ENCODE measurements at places on chromosomes 7 and 10.

- DNase-seq: no peak
Observed at GRCh38 chr7:128755075-128755818, 16.1 kb downstream of the CALU start.

DNA sequence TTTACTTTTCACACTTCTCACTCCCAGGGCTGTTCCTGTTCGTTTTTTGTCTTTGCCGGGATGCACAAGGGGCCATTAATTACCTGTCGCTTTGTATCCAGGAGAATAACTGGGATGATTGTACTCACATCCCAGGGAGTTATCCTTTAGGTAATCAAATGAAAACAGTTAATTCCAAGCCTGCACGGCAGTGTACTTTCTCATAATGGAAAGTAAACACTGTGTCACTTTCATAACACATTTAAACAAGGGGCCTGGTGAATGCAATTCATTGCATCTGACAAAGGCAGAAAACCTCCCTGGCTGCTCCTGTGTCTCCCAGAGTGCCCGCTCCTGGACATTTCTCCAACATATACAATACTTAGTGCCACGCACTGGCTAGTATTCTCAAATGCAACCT lies 138.7 kb upstream of the CELF2 start:
- DNase-seq: no peak

DNA sequence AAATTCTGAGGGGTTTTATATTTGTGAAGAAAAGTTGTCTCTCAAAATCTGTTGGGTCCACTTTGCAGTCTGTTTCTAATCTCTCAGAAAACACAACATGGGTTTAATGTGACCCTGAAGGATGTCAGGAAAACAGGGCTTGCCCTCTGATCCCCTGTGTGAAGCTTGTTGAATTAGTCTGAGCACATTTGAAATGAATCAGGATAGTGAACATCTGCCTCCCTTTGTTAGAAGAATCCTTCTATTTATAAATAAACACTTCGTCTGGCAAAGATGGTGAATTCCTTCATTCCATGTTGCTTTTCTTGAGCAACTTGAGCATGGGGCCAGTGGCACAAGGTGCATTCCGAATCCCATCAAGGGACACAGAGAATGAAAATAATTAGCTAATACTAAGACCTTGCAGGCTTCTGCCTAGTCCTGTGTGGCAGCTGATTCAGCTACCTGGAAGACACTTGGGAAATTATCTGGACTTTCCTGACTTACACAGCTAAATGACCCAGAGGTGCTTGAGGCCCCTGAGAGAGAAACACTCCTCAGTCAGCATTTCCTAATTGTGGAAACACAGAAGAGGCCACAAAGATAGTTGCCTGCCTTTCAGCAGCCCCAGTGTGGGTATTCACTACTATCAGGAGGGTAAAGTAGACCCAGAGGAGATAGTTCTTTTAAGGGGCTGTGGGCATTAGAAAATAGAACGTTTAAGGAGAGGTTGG lies 305.5 kb downstream of the C7orf25 start:
- DNase-seq: no peak

- DNase-seq: no peak
Observed at GRCh38 chr7:7478569-7478968, 57.1 kb downstream of the COL28A1 start.

DNA sequence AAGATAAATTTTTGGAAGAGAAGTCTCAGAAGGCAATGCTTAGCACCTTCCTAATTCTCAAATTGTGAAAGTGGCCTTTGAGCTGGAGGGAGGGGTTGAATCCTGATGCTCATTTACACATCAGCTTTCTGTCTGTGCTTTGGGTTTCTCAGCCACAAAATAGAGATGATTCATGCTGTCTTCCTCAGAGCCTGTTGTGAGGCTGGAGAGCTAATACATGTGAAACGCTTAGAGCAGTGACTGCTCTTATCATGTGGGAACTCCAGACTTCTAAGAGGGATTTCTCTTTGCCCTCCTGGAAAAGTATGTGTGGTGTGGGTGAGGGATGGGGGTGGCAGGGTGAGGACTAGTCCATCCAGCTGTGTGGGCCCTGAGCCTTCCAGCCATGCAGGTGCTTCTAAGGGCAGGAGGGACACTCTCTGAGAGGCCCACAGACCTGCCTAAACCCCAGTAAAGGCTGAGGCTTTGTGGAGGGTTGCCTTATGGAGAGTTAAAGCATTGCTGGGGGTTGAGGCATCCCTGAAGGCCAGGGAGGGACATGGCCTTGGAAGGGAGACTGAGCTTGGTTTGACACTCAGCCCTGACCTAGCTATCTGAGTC lies 4.8 kb upstream of the EVX1 start:
- DNase-seq: no peak

DNA sequence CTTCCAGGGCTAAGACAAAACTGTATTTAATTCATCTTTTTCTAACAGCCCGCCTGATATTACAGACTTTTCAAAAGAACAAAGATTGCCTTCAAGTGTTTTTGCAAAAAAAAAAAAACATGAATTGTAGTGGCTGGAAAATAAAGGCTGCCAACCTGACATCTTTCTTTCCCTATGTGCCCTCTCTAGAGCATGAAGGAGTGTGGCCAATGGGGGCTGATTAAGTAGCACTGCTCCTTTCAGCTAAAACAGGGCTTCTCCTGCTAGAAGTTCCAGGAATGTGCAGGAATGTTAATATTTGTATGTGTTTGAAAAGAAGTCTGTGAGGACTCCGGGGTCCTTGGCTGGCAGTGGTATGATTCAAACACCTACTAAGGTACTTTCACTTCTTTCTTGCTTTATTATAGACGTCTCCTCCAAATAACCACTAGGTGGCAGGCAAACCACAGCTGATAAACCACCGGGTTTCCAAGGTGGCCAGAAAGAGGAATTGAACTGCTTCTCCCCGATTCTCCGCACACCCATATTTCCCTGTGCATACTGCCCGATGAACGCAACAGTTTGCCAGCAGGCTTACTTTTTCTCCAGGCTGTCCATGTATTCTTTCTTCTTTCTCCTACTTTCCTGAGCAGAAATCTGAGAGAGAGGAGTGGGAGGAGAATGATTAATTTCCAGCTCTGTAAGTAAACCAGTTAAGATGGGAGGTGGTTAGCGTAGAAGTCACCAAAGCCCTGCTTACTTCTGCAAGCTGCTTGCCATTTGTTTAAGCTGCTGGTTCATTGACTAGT lies 56.8 kb upstream of the DGKI start:
- peak; percentile 9 for DNase-seq

- no peak for DNase-seq
Observed at GRCh38 chr10:76333796-76334195, 902.4 kb downstream of the LRMDA start.

DNA sequence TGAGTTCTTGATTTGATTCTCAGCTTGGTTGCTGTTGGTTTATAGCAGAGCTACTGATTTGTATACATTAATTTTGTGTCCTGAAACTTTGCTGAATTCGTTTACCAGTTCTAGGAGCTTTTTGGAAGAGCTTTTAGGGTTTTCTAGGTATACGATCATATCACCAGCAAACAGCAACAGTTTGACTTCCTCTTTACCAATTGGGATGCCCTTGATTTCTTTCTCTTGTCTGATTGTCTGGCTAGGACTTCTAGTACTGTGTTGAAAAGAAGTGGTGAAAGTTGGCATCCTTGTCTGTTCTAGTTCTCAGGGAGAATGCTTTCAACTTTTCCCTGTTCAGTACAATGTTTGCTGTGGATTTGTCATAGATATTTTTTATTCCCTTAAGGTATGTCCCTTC lies 86.2 kb downstream of the PLXDC2 start:
- DNase-seq: no peak

DNA sequence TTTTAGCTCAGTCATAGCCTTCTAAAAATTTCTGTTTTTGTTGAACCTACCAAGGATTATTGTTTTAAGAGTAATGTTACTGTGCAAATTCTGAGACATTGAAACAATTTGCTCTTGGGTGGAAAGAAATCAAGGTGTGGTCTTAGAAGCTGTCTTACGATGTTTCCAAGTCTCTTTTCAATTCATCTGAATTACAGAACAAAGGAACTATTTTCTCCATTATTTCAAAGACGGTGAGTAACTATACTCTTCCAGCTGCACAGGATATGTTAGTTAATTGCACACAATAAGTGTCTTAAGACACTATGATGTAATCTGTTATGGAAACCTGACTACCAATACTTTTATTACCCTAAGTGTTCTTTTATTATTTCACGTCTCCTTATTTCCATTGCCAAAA lies 106.8 kb upstream of the POM121L12 start:
- no peak for DNase-seq

GRCh38 chr7:93737953-93738352 lies 152.6 kb downstream of the TFPI2 start:
- DNase-seq: no peak

GRCh38 chr10:126903656-126904360 lies 1.4 kb upstream of the DOCK1 start:
- DNase-seq: no peak

DNA sequence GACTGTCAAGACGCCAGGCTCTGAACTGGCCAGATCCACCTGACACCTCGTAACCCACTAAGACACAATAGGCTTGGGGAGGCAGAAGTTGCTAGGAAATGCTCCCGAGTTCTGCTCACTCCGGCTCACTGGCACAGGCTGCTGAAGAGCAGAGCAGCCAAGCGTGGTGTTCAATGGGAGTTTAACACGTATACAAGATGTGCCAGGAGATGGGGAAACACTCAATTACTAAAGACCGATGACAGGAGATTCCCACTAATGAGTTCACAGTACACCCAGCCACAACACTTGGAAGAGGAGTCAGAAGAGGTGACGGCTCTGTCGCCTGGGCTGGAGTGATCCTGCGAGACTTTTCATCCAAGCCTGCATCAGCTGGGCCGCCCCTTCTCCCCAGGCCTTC lies 303.4 kb downstream of the GFRA1 start:
- DNase-seq: no peak

DNA sequence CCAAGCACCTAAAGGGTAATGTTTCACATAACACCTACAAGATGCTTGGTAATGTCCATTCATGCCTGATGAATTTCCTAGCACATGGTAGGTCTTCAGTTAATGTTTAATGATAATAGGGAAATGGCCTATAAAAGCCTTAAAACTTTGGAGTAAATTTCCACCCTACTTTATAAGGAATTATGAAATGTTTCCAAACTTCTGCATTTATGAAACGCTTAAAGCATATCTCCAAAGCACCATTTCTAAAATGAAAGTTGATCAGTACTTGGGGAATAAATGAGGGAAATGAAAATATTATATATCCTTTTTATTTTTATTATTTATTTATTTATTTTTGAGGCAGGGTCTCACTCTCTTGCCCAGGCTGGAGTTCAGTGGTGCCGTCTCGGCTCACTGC lies 51.8 kb downstream of the INPP5F start:
- DNase-seq: no peak

GRCh38 chr10:88207121-88207546 lies 343.7 kb downstream of the PTEN start:
- DNase-seq: no peak

- no peak for DNase-seq
Observed at GRCh38 chr7:157794746-157795065, 457.9 kb downstream of the DNAJB6 start.

- DNase-seq: no peak
Observed at GRCh38 chr7:7257899-7258692, 75.8 kb downstream of the C1GALT1 start.

DNA sequence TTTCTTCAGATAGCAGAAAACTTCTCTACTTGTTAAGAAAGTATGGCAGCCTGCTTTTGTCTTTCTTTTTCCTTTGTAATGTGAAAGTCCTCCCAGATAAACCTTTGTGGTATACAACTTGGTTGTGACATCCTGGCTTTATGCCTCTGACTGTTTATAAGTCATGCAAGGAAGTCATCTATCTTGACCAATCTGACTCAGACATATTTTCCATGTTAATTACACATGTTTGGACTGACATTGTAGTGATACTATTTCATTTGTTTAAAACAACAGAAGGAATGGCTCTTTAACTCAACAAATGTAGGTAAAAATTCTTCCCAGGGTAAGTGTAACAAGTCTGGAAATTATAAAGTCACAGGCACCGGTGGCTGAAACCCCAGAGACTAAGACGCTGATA lies 341.6 kb upstream of the MEOX2 start:
- no peak for DNase-seq

DNA sequence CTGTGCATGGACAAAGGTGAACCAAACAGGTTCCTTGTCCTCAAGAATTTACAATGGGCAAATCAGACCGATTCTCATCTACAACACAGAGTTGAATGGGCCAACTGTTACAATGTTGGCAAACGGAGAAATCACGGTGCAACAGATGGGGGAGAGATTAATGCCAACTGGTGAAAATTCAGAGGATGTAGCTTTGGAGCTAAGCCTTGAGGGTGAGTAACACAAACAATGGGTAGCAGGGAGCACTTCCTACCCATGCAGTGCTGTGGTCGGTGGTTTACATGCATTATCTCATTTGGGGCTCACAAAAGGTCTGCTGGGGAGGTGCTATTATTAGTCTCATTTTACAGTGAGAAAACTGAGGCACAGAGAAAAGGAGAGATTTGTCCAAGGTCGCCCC lies 902 bp upstream of the NFE2L3 start:
- DNase-seq: no peak

DNA sequence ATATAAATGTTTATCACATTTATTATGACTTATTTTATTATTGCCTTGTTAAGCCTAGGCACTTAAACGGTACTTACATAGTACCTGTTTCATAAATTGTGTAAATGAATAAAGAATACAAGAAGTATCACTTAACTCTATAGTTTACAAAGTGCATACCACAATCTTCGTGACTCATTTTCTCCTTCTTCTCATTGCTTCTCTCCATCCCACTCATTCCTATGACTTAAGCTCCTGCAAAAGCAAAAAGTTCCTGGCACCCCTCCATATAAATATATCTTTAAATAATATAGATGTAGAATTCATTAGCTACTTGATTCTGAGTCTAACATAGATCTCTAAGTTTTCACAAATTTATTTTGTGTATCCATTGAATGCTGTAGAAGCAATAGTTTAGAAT lies 1382.0 kb upstream of the CELF2 start:
- no peak for DNase-seq

GRCh38 chr10:103762916-103763315 lies 92.5 kb downstream of the SH3PXD2A start:
- DNase-seq: no peak

DNA sequence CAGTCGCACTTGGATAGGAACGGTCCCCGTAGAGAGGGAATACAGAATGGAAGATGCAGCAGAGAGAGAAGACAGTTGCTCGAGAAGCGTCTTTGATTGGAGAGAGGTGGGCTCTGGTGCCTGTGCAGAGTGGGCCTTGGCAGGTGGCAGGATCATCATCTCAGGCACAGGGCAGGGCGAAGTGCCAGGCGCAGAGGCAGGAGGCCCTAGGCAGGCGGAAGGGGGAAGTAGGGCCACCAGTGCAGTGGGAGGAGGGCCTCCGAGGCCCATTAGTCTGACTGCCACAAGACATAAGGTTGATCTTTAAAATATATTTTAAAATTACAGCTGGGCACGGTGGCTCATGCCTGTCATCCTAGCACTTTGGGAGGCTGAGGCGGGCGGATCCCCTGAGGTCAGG lies 10.1 kb downstream of the CARD11 start:
- no peak for DNase-seq

GRCh38 chr7:151012911-151013347 lies 11.4 kb downstream of the ATG9B start:
- DNase-seq: no peak

DNA sequence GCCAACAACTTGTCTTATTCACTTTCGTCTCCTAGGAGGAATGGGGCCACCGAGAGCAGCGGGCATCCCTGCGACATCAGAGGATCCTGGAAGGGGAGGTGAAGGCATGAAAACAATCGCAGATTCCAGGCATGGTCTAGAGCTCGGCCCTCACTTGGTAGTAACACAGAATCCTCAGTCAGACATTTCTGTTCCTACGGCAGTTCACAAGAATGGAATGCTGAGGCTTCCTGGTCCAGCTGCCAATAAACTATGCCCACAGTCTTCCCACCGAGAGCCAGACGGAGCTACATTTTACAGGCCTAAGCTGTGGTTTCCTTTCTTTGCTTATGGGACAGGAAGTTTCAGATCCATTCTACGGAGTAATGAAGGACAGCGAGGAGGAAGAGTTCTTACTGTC lies 75.8 kb downstream of the OR13A1 start:
- no peak for DNase-seq

Data from stimulated activated CD4-positive, alpha-beta T cell treated with anti-CD3 and anti-CD28 coated beads, Interleukin-1b, Interleukin-23, amount 100 ng/mL, for 1 hour (primary cell).